ENCODE measurements at places on chromosomes 12 and 14.

DNA sequence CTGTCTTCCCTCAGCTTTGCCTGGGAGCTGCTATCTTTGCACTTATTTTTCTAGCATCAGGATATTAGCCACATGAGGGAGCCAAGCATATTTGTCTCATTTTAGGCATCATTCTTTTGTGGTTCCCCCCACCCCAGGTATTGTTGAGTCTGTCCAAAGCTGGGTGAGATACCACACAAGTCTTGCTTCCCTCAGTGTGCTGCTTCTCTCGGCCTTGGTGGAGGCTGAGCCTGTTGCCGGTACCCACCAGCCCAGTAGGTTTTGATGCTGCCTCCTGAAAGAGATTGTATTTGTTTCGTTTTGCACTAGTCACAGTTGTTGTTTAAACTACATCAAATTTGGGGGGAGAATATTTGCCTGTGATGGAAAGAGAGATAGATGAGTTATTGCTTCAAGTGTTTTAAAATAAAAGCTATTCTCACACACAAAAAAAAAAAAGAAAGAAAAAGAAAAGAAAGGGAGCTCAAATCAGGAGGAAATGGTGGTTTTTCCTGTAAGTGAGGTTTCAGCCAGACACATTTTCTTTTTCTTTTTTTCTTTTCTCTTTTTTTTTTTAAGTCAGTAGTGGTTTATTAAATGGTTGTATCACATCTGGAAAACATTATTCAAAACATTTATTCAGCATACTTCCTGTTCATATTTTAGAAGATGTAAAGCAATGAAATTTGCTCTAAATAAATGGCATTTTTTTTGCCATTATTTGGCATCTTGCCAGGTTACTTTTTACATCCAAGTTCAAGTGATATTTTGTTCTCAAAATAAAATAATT lies 58.5 kb downstream of the SLC4A8 start:
- no peak for DNase-seq

- no peak for DNase-seq
These were observed 38.5 kb downstream of the LTBP2 start for GRCh38 chr14:74573421-74574089.

DNA sequence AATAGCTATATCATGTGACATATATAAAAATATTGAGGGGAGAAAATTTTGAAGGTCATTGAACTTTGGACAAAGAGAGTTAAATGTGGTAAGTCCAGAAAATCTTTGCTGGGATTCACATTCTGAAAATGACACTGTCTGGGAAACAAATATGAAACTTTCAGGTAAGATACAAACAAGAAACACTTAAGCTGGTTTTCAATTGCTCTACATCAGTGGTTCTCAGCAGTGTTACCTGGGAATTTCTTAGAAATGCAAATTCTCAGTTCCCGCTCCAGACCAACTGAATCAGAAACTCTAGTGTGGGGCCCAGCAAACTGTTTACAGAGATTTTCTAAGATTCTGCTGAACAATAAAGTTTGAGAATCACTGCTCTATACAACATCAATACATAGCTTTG lies 3.6 kb upstream of the CDK17 start:
- DNase-seq: no peak

- DNase-seq: peak; percentile 16
These were observed 1.6 kb downstream of the GSG1 start for GRCh38 chr12:13101821-13102375.

GRCh38 chr12:104189915-104190555 lies 25.5 kb upstream of the TXNRD1 start:
- DNase-seq: no peak

DNA sequence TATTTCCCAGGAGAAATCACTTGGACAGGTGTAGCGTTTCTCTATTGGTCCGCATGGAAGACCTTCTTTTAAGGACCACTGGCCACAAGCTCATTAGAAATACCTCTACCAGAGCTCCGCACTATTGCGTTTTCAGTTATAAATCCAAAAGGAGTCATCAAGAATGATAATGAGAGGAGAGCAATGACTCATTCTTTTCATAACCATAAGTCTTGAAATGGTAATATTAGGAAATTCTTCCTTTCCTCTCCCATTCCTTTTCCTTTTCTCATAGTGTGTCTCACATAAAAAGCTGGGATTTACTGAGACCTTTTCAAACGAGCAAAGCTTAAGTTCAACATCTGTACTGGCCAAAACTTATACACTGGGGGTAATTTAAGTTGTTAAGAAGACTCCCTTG lies 215.7 kb downstream of the CPNE8 start:
- DNase-seq: no peak

- no peak for DNase-seq
These were observed 680.9 kb downstream of the TMEM121 start for GRCh38 chr14:106207316-106207715.
